ENCODE measurements at places on chromosomes 1 and 21. TPM values are rescaled to one million over a fixed set of nuclear protein-coding genes. Genes with fewer than 3 reads are reported as not detected.

- H3K4me1 ChIP-seq: peaks cover 33% of the 10 kb centered on the region
- no peak overlapping the region for H3K27ac ChIP-seq
- no peaks in the 10 kb centered on the region for H3K36me3 ChIP-seq
- no peak overlapping the region for H3K4me3 ChIP-seq
- H3K27me3 ChIP-seq: no peaks in the 10 kb centered on the region
- DNase-seq: no peak
Measured at GRCh38 chr21:42236014-42236413, 17.1 kb downstream of the ABCG1 start.

Gene ACKR1
- total RNA-seq: not detected

DNA sequence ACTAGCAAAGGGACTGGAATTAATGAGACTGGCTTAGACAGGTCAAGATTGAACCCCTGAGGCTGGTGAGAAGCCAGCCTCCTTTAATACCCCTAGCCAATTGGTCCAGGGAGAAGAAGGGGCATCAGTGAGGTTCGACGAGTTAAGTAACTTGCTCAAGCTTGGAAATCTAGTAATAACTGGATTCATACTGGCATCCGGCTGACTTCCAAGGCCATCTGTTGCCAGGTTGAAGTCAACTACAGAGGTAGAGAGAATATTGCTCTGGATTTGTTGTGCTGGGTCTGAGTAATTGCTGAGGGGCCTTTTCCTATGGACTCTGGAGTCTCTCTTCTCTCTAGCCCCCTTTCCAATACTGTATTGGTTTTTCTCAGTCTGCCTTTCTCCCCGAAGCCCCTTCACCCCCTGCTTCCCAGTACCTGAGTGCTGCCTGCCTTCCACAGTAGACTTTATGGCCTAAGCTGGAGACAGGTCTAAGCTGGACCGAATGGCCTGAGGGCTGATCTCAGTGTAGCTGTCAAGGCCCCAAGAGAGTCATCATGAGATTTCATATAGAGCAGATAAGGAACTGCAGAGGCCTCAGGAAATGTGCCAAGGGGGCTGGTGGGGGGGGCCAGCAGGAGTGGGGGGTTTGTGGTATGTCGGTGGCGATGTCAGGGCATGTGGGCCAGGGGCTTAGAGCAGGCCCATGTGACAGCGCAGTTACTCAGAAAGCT, 42.4 kb upstream of the IL19 start:
- no peaks in the 10 kb centered on the region for H3K27me3 ChIP-seq
- no peak for DNase-seq
- H3K36me3 ChIP-seq: peaks cover 1% of the 10 kb centered on the region

GRCh38 chr21:15285556-15285955, 220.8 kb upstream of the NRIP1 start:
- no peaks in the 10 kb centered on the region for H3K36me3 ChIP-seq
- no peak overlapping the region for H3K4me3 ChIP-seq
- H3K27ac ChIP-seq: no peak overlapping the region

DNA sequence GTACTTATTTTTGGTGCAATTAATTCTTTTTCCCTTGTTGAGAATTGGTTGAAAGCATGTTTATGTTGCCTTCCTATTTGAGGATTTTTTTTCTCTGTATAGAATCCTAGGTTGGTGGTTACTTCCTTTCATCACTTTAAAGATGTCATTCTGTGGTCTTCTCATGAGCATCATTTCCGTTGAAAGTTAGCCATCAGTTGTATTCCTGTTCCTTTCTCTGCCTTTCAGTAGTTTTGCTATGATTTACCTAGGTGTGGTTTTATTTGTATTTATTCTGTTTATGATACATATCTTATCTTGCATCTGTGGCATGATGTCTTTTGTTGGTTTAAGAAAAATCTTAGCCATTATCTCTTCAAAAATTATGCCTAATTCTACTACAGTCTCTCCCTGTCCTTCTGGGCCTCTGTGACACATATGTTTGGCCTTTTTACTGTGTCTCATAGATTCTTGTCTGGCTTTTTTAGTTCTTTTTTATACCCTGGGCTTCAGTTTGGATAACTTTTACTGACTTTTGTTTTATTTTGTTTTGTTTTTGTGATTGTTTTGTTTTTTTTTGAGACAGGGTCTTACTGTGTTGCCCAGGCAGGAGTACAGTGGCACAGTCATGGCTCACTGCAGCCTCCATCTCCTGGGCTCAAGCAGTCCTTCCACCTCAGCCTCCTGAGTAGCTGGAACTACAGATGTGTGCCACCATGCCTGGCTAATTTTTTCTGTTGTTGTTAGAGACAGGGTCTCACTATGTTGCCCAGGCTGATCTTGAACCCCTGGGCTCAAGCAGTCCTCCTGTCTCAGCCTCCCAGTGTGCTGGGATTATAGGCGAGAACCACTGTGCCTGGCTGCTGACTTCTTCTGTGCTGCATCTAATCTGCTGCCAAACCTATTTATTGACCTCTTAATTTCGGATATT, 24.1 kb downstream of the PTGFRN start:
- no peak overlapping the region for H3K4me3 ChIP-seq
- no peak for DNase-seq
- no peaks in the 10 kb centered on the region for H3K27me3 ChIP-seq
- H3K27ac ChIP-seq: no peak overlapping the region
- H3K4me1 ChIP-seq: no peaks in the 10 kb centered on the region

Gene INAVA
- total RNA-seq: 18.8 TPM

GRCh38 chr1:20248971-20249612, 41.6 kb upstream of the VWA5B1 start:
- DNase-seq: no peak
- no peak overlapping the region for H3K27ac ChIP-seq
- H3K36me3 ChIP-seq: no peaks in the 10 kb centered on the region
- no peaks in the 10 kb centered on the region for H3K4me1 ChIP-seq
- no peaks in the 10 kb centered on the region for H3K27me3 ChIP-seq

GRCh38 chr1:13828454-13829151, 128.6 kb downstream of the PRDM2 start:
- no peaks in the 10 kb centered on the region for H3K36me3 ChIP-seq
- no peak overlapping the region for H3K27ac ChIP-seq
- no peaks in the 10 kb centered on the region for H3K27me3 ChIP-seq
- peaks cover 13% of the 10 kb centered on the region for H3K4me1 ChIP-seq
- peak overlapping the region; percentile 54 for H3K4me3 ChIP-seq
- peak; percentile 43 for DNase-seq

Gene GBP6
- total RNA-seq: not detected

GRCh38 chr1:10932088-10932487, 80.4 kb upstream of the TARDBP start:
- H3K4me1 ChIP-seq: no peaks in the 10 kb centered on the region
- no peak overlapping the region for H3K27ac ChIP-seq
- no peak for DNase-seq
- no peaks in the 10 kb centered on the region for H3K27me3 ChIP-seq
- H3K36me3 ChIP-seq: no peaks in the 10 kb centered on the region

- peak overlapping the region; percentile 68 for H3K27ac ChIP-seq
- peak overlapping the region; percentile 32 for H3K4me3 ChIP-seq
- peaks cover 52% of the 10 kb centered on the region for H3K4me1 ChIP-seq
- DNase-seq: no peak
Measured at GRCh38 chr1:228838717-228839500, 103.6 kb downstream of the RHOU start.

Gene RNF186
- total RNA-seq: not detected

DNA sequence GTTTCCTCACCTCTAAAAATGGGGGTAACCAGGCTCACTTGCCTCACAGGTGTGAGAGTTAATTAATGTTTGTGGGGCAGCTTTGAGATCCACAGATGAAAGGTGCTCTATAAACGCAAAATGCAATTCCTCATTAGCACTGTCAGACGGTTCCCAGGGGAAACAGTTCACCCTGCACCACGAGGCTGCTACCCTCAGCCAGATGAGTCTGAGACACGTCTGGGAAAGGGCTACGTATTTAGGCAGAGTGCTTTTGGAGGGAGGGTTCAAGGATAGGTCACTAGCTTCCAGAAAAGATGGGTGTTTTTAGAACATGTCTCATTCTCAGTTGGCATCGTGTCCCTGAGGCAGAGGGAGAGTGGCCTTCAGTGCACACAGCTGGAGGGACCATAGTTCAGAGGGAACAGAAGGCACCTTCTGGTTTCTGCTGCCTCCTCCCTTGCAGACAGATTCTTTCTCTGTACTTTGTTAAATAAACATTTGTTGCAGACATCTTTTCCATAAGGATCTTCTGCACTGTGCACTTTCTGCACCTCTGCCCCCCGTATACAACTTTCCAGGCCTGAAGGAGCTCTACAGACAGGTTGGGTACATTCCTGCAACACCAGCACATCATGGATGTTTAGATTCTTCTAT, 139.9 kb downstream of the CLIC6 start:
- no peak for DNase-seq
- no peaks in the 10 kb centered on the region for H3K27me3 ChIP-seq
- peaks cover 85% of the 10 kb centered on the region for H3K4me1 ChIP-seq
- H3K4me3 ChIP-seq: peak overlapping the region; percentile 44

GRCh38 chr1:202268032-202268431, 73.7 kb downstream of the UBE2T start:
- no peaks in the 10 kb centered on the region for H3K36me3 ChIP-seq
- H3K27ac ChIP-seq: no peak overlapping the region
- peaks cover 58% of the 10 kb centered on the region for H3K27me3 ChIP-seq
- DNase-seq: no peak
- no peaks in the 10 kb centered on the region for H3K4me1 ChIP-seq

Gene OR2L2
- total RNA-seq: not detected

Gene AK5
- total RNA-seq: 0.22 TPM

DNA sequence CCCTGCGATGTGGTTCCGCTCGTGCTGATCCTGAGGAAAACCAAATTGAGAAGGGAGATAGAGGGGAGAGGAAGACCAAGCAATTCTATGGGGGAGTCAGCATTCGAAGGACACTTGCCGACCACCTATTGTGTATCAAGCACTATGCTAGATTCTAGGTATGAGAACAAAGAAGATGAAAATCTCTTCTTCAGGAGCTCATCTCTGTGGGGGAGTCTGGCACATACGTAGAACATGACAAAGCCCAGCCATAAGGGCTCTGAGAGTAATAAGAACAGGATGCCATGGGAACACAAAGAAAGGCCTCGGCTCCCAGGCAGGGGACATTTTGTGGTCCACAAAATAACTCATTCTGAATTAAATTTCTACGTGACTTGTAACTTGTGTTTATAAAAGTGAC, 83.7 kb downstream of the WLS start:
- no peak overlapping the region for H3K4me3 ChIP-seq
- peaks cover 3% of the 10 kb centered on the region for H3K4me1 ChIP-seq
- H3K27ac ChIP-seq: no peak overlapping the region
- no peak for DNase-seq

DNA sequence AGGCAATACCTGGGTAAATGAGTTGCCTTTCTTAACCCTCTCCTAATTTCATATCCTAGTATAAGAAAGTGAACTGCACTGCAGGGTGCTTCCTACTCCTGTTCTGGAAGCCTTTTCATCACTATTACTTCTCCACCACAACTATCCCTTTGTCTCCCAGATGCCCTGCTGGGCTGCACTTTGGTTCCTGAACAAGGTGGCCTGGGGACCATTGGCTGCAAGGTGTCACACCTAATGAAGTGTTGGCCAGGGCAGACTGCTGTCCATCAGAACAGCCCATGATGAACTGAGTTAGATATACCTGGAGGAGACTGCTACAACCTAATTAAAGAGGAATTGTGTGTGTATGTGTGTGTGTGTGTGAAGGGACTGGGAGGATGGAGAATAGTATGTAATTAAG, 1.9 kb upstream of the KLHDC8A start:
- H3K27ac ChIP-seq: no peak overlapping the region
- H3K36me3 ChIP-seq: no peaks in the 10 kb centered on the region
- DNase-seq: no peak
- peaks cover 6% of the 10 kb centered on the region for H3K4me1 ChIP-seq
- H3K4me3 ChIP-seq: no peak overlapping the region

- no peaks in the 10 kb centered on the region for H3K4me1 ChIP-seq
- no peaks in the 10 kb centered on the region for H3K36me3 ChIP-seq
- H3K27me3 ChIP-seq: no peaks in the 10 kb centered on the region
- peak; percentile 22 for DNase-seq
- no peak overlapping the region for H3K27ac ChIP-seq
Measured at GRCh38 chr1:183956559-183957188, 80.9 kb downstream of the COLGALT2 start.

DNA sequence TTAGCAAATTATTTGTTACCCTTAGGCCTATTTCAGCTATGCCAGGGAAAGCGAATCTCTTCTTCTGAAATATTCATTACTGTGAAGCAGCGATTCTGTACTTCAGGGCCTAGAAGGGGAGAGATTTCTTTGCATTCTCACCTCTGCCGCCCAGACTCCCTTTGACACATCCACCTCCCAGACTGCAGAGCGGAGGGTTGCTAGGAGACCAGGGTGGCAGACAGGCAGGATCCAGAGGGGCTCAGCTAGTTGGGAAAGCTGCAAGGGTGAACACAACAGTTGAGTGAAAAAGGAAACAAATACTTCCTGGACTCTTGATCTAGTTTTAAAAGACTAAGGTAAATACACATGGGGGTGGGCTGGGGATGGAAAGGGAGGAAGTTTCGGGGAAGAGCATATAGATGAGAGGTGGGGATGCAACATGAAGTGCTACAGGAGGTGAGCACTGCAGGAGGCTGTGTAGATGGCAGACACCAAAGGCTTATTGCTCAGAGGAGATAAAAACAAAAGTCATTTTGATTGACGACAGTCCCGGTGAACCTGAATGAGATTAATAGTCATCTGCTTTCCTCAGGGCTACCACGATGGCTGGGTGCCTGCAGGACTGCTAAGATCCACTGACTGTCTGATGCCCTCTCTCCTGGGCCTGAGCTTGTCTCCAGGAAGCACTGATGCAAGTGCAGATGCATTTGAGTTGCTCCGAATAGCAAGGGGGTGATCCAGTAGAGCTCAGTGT, 26.4 kb upstream of the RAB3GAP2 start:
- H3K36me3 ChIP-seq: no peaks in the 10 kb centered on the region
- DNase-seq: no peak
- no peaks in the 10 kb centered on the region for H3K27me3 ChIP-seq
- no peak overlapping the region for H3K27ac ChIP-seq
- no peak overlapping the region for H3K4me3 ChIP-seq
- no peaks in the 10 kb centered on the region for H3K4me1 ChIP-seq

- H3K27me3 ChIP-seq: no peaks in the 10 kb centered on the region
- no peak overlapping the region for H3K27ac ChIP-seq
- H3K36me3 ChIP-seq: peaks cover 24% of the 10 kb centered on the region
- DNase-seq: no peak
- H3K4me1 ChIP-seq: peaks cover 4% of the 10 kb centered on the region
- H3K4me3 ChIP-seq: no peak overlapping the region
Measured at GRCh38 chr1:231534703-231535159, 6.3 kb downstream of the TSNAX start.

Gene CYP4A11
- total RNA-seq: not detected

- H3K27ac ChIP-seq: no peak overlapping the region
- H3K4me3 ChIP-seq: no peak overlapping the region
- no peaks in the 10 kb centered on the region for H3K4me1 ChIP-seq
- DNase-seq: no peak
- H3K27me3 ChIP-seq: no peaks in the 10 kb centered on the region
- peaks cover 24% of the 10 kb centered on the region for H3K36me3 ChIP-seq
Measured at GRCh38 chr1:40081871-40082270, 15.2 kb downstream of the PPT1 start.

GRCh38 chr1:99084562-99084961, 79.9 kb upstream of the PLPPR5 start:
- DNase-seq: no peak
- no peaks in the 10 kb centered on the region for H3K4me1 ChIP-seq
- no peaks in the 10 kb centered on the region for H3K27me3 ChIP-seq
